Activated naive CD8-positive, alpha-beta T cell treated with anti-CD3 and anti-CD28 coated beads, Interleukin-2, amount 10 ng/mL, durations not matched to agents 7 days and 5 days (primary cell): ENCODE measurements at places on chromosomes 16 and 17. TPM values are rescaled to one million over a fixed set of nuclear protein-coding genes. Genes with fewer than 3 reads are reported as not detected.

Gene KLHL10
- not detected for total RNA-seq

Gene DOC2A
- total RNA-seq = not detected

DNA sequence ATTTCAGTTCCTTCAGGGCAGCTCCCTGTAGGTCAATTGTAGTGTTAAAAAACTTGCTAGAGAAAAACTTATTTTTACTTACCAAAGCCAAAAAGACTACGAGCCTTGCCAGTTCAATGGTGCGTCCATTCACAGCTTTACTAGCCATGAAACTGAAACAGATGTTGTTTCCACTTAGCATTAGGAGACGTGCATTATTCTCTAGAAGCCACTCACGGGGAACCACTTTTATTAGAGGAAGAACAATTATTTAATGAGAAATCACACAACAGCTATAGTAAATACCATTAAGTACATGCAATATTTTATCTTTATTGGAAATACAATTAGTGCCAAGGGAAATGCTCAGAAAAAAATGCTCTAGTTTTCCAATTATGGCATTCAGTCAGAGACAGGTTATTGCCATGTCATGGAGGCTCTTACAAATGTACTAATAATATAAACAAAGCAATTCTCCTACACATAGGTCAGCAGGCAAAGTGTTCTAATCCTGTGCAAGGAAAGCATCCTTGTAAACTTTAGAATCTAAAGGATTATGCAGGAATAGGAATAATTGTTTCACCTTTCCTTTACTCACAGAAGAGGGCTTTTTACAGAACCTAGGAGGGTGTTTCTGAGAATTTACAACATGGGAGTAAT is 17.4 kb downstream of the LASP1NB start:
- no peak for DNase-seq
- H3K36me3 ChIP-seq = no peaks in the 10 kb centered on the region
- H3K27me3 ChIP-seq = no peaks in the 10 kb centered on the region
- no peak overlapping the region for H3K27ac ChIP-seq
- peaks cover 1% of the 10 kb centered on the region for H3K4me1 ChIP-seq
- no peak overlapping the region for H3K4me3 ChIP-seq

DNA sequence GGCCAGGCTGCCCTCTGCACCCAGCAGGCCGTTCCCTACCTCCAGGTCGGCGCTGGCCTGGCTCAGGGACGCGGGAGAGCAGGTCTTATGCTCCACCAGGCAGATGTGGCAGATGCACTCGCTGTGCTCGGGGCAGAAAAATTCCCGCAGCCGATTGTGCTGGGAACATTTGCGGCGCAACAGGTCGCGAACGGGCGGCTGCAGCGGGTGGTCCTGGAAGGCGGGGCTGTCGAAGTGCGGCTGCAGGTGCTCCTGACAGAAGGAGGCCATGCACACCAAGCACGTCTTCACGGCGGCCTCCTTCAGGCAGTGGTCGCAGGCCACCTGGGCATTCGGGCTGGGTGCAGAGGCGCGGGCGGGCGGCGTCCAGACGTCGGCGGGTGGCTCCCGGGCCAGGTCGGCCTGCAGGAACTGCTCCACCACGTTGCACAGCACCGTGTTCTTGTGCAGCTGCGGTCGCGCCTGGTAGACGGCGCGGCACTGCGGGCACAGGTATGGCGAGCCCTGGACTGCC is 439 bp downstream of the TRIM25 start:
- H3K4me3 ChIP-seq = peak overlapping the region; percentile 88
- no peak for DNase-seq
- H3K4me1 ChIP-seq = peaks cover 38% of the 10 kb centered on the region
- peak overlapping the region; percentile 96 for H3K27ac ChIP-seq

DNA sequence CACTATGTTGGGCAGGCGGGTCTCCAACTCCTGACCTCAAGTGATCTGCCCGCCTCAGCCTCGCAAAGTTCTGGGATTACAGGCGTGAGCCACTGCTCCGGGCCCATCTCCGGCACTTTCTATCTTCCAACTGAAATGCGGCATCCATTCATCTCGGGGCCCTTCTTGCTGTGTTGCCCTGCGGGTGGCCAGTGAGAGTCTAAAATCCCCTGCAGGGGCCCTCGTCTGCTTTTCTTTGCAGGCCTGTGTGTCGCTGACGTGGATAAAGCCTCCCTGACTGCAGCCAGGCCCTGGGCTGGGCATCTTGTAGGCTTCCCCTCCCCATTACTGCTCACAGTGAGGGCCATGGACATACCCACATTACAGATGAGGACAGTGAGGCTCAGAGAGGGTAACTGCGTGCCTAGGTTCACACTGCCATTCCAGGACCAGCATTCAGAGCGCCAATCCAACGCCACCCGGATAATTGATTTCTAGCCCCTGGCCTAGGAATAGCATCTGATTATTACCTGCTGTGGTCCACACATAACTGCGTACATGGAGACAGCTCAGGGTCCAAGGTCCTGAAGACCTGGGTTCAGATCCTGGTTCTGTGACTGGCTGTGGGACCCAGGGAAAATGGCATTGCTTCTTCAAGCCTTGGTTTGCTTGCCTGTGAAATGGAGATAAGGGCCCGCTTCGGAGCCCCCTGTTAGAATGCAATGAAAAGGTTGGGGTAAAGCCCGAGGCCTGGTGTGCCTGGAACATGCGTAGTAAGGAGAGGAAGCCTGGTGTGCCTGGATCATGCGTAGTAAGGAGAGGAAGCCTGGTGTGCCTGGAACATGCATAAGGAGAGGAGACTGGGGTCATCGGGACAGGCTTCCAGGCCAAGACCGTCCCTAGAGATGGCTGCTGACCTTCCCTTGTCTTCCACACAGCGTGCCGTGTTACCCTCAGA is 25.0 kb downstream of the CRISPLD2 start:
- no peaks in the 10 kb centered on the region for H3K36me3 ChIP-seq
- peaks cover 13% of the 10 kb centered on the region for H3K4me1 ChIP-seq
- no peak overlapping the region for H3K4me3 ChIP-seq

GRCh38 chr16:59878479-59878878 is 1144.4 kb upstream of the GOT2 start:
- H3K36me3 ChIP-seq = no peaks in the 10 kb centered on the region
- no peak overlapping the region for H3K27ac ChIP-seq
- no peaks in the 10 kb centered on the region for H3K4me1 ChIP-seq
- no peak for DNase-seq
- H3K4me3 ChIP-seq = no peak overlapping the region
- no peaks in the 10 kb centered on the region for H3K27me3 ChIP-seq

GRCh38 chr16:84953190-84953746 is 58.1 kb downstream of the ZDHHC7 start:
- H3K27ac ChIP-seq = no peak overlapping the region
- no peak for DNase-seq
- peaks cover 6% of the 10 kb centered on the region for H3K4me1 ChIP-seq
- H3K36me3 ChIP-seq = no peaks in the 10 kb centered on the region
- H3K4me3 ChIP-seq = no peak overlapping the region
- H3K27me3 ChIP-seq = peaks cover 2% of the 10 kb centered on the region
